ENCODE measurements at places on chromosomes 11 and 22.

DNA sequence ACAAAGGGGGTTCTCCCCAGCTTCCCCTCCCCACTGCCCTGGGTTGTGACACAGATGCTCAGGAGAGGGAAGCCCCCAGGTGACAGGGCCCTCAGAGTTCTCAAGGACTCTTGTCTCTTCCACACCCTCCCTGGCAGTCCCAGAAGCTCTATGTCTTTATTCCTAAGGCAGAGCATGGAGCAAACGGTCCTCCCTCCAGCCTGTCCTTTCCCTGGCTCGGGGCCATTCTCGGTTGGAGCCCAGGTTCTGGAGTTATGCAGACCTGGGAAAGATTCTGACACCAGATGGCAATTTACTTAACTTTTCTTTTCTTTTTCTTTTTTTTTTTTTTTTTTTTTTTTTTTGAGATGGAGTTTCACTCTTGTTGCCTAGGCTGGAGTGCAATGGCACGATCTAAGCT lies 186.6 kb downstream of the CEP164 start:
- no peak for DNase-seq

GRCh38 chr22:29604076-29604360 lies 585 bp downstream of the NF2 start:
- DNase-seq = no peak

DNA sequence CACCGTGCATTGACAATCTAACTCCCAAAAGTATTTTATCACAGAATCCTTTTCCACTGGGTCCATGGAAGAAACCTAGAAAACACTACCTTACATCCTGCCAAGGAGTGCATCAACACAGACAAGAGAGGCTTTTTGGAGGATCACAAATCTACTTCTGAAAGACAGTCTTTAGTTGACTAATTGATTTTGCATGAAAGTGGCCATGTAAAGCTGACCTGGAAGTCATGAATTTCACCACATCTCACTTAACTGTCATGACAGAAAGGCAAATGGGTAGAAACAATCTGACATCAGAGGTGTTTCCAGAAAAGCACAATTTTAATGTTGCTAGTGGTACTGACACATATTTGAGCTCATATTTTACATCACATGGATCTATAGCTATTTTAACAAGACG lies 101.6 kb downstream of the FAM76B start:
- no peak for DNase-seq

GRCh38 chr11:35907648-35908431 lies 36.0 kb upstream of the LDLRAD3 start:
- DNase-seq = no peak

DNA sequence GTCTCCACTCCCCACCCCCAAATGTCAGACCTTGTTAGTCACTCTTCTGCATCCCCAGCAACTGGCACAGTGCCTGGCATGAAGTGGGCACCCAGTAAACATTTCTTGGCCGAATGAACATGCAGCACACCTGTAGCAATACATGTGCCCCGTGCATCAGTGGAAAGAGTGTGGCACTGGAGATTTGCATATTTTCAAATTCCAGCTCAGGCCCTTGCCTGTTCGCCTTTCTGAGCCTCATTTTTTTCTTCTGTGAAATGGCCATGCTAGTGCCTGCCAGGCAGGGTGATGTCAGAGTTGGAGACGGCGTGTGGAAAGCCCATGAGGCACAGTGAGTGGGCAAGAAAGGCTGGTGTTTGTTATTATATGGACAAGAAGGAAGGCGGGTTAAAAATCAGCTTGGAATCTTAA lies 38.7 kb downstream of the CD82 start:
- no peak for DNase-seq

DNA sequence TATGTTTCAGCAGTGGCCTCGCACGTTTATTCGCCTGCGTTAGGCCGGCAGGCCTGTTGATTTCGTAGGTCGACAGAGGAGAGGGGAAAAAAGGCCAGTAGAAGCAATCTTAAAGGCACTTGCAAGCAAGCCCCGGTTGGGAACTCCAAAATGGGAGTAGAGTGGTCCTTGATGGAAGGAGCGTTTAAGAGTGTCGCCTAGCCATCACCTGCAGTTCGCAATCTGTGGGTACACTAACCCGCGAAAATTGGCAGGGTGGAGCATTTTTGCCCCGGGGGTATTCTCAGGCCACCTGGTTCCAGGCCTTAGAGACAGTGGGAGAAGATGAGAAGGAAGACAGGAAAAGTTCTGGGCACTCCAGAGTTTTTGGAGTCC lies 1.1 kb downstream of the EWSR1 start:
- DNase-seq = no peak

- DNase-seq = peak; percentile 34
Observed at GRCh38 chr11:78354408-78355308, 63.0 kb downstream of the GAB2 start.

GRCh38 chr11:65439331-65440181 lies 17.0 kb downstream of the NEAT1 start:
- no peak for DNase-seq

DNA sequence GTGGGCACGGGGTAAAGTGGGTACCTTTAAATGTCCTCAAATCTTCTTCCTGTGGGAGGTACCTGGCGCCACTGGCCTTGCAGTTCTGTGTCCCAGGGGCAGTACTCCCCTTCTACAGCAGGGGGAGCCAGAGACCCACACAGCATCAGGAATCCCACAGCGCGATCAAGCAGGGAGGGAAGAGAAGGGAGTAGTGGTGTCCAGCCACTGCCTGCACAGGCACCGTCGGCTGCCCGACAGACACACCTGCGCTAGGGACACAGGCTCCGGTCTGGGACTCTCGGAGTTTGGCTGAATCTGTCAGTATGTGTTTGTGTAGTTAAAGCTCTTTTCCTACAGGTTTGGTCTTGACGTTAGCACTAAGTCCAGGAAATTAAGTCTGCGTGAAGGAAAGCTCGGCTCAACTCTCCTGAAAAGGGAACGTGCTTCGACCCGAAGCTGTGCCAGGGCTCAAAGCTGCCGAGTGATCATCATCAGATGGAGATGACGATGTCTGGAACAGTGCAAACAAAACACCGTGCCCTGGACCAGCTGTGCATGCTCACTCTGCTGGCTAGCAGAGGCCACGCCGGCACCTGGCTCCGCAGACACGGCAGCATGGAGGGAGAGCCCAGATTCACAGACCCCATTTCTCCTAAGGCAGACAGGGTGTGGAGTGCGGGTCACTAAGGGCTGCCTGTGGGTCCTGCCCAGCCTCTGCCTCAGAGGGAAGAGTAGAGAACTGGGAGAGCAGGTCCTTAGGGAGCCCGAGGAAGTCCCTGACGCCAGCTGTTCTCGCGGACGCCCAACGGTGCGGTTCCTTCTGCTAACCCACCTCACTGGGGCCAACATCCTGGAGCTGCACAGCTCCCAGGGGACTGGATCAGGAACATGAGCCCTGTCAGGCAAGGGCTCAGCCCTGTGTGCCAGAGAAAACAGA lies 56.0 kb upstream of the BID start:
- peak; percentile 92 for DNase-seq

DNA sequence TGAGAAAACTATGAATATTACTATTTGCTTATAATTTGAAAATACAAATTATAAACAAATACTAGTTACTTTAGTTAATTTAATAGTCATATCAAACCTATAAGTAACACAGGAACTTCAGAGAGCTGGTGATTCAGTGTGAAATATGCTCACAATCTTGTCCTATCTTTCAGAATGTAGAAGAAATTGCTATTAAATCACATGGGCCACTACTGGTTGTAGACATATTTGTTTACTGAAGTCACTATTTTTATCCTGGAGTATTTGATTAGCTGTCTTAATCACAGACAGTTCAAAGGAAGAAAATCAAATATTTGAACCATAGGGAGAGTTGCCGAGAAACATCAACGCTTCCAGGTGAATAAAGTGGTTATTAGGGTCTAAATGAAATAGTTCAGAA lies 187.6 kb upstream of the ANO3 start:
- no peak for DNase-seq

DNA sequence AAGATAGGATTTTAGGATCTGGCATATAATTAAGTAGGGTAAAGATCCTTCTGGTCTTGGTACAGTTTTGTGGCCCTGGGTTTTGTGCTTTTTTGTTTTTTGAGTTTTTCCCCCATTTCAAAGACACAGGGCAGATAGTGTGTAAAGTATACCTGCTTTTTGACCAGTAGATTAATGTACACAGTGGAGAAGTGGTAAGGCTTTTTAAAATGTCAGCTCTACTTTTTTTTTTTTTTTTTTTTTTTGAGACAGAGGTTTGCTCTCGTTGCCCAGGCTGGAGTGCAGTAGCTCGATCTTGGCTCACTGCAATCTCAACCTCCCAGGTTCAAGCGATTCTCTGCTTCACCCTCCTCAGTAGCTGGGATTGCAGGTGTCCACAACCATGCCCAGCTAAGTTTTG lies 4.0 kb downstream of the EP300 start:
- DNase-seq = no peak

- peak; percentile 80 for DNase-seq
Observed at GRCh38 chr11:66317322-66317722, 478 bp upstream of the CD248 start.

DNA sequence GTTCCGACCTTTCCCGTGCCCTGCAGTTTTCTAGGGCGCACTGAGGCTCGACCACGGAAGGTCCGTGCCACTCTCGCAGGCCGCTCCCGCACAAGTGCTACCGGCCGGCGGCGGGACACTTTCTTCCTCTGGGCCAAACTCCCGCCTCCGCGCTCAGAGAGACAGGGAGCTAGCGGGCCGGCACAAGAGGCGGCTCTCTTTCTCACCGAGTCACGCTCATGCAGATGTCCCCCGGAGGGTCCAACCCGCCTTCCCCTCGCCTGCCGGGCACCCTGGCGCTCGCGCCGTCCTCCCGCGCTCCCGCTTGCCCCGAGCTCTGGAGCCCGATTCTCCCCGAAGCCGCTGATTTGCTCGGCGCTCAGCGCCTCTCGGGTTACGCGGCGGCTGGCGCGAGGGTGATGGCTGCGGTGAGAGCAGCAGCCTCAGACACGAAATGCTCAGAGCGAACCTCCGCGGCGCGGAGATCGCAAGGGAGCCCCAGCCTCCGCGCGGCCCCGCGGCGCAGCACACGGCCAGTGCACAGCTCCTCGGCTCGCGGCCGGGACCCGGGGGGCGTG lies 1.0 kb downstream of the LMO1 start:
- DNase-seq = no peak

GRCh38 chr11:87397011-87397865 lies 359.5 kb downstream of the TMEM135 start:
- no peak for DNase-seq

- DNase-seq = no peak
Observed at GRCh38 chr22:40823426-40823825, 4.3 kb upstream of the SLC25A17 start.

DNA sequence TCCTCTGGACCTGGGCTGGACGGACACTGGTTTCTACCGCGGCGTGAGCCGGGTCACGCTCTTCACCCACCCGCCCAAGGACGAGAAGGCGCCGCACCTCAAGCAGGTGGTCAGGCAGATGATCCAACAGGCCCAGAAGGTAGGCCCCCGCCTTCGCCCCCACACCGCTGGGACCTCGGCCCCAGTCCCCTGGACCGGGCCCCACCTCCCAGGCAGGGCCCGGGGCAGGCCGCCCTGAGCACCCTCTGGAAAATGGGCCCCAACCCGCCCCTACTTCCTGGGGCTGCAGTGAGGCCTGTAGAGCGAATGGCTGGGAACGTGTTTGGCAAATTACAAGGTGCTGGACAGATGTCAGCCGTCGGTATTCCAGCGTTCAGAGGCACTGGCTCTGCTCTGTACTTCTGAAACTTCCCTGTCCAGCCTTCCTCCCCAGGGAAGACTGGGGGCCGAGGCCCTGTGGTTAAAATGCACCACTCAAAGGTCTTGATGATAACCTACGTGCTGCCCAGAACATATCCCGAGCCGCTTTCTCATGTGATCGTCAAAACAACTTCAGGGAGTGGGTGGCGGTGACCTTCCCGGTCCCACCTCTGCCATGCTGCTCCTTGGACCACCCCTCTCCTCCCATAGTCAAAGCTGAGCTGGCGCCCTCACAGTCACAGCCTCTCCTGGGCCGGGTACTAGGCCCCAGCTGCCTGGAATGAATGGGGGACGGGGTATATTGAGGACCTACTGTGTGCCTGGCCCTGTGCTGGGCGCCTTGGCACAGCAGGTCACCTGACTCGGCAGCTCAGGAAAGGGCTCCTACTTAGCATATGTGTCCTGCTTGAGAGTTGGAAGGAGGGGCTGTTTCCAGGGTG lies 869 bp downstream of the FAM83F start:
- DNase-seq = no peak

- DNase-seq = peak; percentile 61
Observed at GRCh38 chr11:61967924-61968757, 707 bp upstream of the FTH1 start.

- DNase-seq = no peak
Observed at GRCh38 chr11:119602745-119603373, 126.1 kb downstream of the NECTIN1 start.

GRCh38 chr11:130042093-130042591 lies 27.6 kb upstream of the APLP2 start:
- no peak for DNase-seq

DNA sequence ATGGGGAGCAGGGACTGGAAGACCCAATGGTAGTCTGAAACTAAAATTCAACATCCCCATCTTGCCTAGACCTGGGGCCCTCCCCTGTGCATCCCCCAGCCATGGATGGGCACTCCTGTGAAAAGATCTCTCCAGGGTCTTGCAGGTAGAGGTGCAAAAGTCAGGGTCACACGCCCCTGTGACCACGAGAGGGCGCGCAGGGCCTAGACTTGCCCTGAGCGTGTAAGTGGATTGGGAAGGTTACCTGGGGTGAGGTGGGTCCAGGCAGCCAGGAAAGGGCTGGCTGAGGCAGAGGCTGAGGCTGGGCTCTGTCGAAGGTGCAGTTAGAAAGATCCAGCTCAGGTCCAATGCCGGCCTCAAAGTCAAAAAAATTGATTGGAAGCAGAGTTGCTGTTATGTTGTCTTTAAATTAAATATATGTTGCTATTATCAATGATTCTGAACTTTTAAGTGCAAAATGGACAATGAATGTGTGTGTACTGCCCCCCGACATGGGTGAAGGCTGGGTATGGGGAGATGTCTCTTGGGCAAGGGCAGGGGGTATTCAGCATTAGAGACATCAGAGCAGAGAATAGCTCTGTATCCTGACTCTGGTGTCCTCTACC lies 4.8 kb upstream of the POU2F3 start:
- peak; percentile 78 for DNase-seq

DNA sequence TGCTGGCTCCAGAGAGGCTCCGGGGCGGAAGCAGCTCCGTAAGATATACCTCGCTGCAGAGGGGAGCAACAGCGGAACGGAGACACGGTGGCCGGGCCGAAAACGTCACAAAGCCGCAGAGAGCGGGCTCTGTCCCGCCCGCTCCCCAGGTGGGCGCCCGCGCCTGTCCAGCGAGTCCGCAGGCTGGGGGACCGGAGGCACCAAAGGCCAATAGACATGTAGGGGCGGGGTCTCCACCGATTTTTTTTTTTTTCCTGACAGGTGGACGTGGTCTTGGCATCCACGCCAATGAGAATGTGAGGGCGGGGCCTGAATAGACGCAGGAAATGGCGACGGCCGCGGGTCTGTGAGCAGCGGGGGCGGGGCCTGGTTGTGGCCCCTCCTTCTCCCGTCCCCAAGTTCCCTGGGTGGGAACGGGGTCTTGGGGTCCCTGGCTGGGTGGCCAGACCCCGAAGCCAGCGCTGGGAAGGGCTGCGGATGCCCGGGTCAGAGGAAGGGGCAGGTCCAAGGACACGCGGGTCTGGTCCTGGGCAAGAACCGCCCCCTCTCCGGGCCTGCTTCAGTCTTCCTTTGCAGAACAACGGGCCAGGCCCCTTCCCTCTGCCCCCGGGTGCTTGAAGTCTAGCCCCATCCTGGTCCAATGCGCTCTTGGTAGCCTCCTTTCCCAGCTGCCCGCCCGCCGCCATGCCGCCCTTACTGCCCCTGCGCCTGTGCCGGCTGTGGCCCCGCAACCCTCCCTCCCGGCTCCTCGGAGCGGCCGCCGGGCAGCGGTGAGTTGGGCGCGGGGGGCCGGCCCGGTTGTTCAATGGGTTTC lies at the start of gene DNAJC4:
DNAJC4 (plus strand) TSS at position 378 of the 814 bp plus-strand sequence; CDS start at position 685, 307 bp downstream.
- DNase-seq = peak; percentile 93

All from SK-N-SH (cell line).